ENCODE measurements at places on chromosomes 1 and 21.
A peak's percentile ranks its signal among the peaks of the same experiment; 100 is the strongest.

GRCh38 chr1:36419569-36419968 lies 21.9 kb upstream of the LSM10 start:
- DNase-seq = no peak

DNA sequence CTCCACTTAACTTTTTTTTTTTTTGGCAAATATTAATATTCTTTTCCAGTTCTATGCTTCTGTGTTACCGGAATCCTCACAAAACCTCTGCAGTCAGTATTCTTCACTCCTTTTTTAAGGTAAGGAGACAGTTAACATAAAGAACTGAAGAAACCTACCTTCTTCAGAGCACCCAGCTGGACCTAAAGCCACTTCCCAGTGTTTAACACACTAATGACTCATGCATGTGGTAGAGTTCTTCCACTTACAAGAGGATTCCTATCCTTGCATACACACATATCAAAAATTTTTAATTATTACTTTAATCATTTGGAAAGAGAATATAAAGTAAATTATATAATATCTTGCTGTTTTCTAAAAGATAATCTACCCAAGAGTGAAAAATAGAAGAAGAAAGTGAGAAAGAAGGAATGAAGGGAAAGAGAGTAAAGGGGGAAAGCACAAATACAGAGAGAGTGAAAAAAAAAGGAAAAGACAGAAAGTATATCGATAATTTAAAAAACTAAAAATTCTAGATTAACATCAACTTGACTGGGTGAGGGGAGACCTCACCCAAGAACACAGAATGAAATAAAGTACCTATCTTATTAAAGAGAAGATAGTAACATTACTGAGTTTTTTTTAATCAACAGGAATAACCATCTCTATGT lies 54.9 kb downstream of the ENAH start:
- DNase-seq = no peak

DNA sequence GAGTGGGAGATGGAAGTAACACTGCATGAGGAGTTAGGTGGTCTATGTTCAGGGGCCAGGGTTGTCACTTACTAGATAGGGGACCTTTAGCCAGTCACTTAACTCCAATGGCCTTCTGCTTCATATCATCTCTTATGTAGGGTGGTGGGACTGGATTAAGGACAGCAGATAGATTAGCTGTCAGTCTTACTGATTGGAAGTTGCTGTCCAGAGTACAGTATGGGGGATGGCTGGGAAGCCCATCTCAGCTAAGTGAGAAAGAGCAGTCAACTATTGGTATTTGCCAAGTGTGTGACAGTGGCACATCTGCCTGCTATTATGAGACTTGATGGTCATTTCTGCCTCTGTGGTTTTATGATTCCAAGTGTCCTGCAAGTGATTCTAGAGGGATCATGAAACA lies 130.9 kb downstream of the FGGY start:
- no peak for DNase-seq

- no peak for DNase-seq
Measured at GRCh38 chr1:201482755-201483154, 13.8 kb upstream of the PHLDA3 start.

DNA sequence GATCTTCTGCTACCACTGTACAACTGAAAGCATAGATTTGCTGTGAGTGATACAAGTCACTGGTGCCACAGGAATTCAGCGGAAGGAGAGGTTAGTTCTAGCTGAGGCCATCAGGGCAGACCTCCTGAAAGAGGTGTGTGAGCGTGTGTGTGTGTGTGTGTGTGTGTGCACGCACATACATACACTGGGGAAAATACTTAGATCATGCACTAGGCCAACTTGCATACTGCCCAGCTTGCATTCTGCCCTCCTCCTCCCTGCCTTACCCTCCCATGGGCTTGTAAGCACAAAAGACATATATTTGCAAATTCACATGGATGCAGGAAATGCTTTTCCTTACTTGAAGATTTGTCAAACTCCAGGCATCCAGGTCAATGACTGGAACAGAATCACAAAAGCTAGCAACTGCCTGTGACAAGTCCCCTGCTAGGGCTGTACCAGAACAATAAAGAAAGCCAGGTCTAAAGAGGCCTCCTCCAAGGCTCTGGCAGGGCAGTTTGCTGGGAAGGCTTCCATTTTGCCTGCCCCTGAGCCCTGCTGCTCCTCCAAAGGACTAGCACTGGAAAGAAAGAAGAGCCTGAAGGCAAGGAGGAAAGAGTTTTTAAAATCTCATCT lies 23.2 kb downstream of the PLEKHA6 start:
- no peak for DNase-seq

- no peak for DNase-seq
Measured at GRCh38 chr1:25821630-25822091, 1.9 kb downstream of the MTFR1L start.

GRCh38 chr1:17093822-17094393 lies 25.3 kb downstream of the PADI2 start:
- no peak for DNase-seq

DNA sequence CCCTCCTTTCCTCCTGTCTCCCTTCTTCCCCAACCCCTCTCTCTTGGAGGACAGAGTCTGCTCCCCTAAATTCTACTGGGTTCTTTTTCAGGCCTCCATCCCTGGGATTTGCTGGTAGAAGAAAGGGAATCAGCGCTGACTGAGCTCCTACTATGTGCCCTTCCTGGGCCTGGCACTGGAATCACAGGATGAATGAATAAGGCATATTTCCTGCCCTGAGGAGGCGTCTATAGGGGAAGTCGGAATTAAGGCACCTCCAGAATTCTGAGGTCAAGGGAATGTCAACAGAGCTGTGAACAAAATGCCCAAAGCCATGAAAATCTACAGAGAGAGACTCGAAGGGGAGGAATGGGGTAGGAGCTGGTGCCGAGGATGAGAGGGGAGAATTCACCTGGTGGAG lies 17.4 kb upstream of the BTG2 start:
- DNase-seq = no peak

GRCh38 chr1:239816081-239816782 lies 275.5 kb upstream of the FMN2 start:
- no peak for DNase-seq

DNA sequence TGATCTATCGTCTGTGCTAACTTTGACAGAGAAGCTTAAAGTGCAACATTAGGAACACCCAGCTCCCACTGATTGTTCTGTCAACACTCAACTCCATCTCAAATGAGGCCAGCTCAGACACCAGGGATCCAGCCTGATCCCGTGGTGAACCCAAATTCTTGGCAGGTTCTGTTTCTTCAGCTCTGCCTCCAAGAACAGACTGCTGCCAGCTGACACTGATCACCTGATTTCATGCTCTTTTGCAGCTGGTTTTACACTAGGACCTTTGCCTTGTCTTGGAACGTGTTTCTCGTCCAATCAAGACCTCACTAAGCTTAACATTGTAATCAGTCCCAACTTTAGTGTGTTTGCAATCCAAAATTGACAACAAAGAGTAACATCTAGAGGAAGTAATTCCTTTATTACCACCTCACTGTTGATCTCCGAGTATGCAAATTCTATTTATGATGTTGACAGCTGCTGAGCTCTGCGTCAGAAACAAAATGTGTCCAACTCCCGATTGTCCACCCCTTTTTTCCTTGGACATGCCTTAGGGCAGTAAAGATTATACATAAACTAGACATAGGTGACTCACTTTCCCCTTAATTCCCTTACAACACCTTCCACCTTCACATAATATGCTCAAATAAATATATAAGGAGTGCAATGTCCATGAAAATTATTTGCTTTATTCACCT lies 1.6 kb upstream of the HYI start:
- DNase-seq = no peak

DNA sequence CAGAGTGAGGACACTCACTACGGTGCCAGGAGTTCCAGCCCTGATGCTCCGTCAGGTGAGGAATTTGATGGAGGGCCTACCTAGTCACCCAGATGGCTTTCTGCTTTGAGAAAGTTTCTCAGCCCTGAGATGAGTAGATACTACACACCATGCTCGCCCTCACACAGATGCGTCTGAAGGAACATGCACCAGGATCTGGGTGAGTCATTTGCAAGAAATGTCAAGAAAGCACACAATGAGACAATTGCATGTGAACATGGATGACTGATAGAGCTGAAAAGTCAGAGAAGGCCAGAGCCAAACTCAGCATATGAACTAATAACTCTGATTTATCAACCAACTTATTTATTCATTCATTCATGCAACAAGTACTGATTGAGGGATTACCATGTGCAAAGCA lies 483.9 kb downstream of the OMA1 start:
- DNase-seq = no peak

GRCh38 chr1:173646656-173647055 lies 11.5 kb downstream of the TEX50 start:
- no peak for DNase-seq

- DNase-seq = no peak
Measured at GRCh38 chr1:68959461-68960030, 462.7 kb upstream of the DEPDC1 start.

DNA sequence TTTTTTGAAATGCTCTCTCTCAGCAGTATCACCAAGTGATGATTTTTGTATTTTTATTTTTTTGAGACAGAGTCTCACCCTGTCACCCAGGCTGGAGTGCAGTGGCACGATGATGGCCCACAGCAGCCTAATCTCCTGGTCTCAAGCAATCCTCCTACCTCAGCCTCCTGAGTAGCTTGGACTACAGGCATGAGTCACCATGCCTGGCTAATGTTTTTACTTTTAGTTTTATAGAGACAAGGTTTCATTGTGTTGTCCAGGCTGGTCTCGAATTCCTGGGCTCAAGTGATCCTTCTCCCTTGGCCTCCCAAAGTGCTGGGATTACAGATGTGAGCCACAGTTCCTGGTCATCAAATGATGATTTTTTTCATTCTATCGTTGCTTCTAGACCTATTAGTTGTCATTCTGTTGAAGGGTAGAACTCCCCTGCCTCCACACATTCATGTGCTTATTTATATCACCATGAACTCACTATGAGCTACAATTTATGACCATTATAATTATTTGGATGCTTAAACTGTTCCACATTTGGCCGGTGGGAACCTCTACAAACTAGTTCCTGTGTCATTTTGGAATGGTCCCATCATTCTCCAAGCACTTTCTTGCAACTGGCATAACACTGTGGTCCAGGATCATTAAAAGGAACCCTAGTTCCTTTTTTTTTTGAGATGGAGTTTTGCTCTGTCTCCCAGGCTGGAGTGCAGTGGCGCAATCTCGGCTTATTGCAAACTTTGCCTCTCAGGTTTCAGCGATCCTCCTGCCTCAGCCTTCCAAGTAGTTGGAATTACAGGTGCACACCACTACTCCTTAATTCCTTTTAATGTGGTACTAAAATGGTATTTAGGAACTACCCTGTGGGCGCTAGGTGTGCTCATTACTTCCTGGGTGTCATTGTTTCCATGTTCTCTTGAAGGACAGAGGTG lies 20.2 kb upstream of the TOR3A start:
- no peak for DNase-seq

- no peak for DNase-seq
Measured at GRCh38 chr1:42179275-42179674, 14.7 kb upstream of the GUCA2A start.

- DNase-seq = no peak
Measured at GRCh38 chr1:11284784-11285183, 11.8 kb downstream of the UBIAD1 start.

DNA sequence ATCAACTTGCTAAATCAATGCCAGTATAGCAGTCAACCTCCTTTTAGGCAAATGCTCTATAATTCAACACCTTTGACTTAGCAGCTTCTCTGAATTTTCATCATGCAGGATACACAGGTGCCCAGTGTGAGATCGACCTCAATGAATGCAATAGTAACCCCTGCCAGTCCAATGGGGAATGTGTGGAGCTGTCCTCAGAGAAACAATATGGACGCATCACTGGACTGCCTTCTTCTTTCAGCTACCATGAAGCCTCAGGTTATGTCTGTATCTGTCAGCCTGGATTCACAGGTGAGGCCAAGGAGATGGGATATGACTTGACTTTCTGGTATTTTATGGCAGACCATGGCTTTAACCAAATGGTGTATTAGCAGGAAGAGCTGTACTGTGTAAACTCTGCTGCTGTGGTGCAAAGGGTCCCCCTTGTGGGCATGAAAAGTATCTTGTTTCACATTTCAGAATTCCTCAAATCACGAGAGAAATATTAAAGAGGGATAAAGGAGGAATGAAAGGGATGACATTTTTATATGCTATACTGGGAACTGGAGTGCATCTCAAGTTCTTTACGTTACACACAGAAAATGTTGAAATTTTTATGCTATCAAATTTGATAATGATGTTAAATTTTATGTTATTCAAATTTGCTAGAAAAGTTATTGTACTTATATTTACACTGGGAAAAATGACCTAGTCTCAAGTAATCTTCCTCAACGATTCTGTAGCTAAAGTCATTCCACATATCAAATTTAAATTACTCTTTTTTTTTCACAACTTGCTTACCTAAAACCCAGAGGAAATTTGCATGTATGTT lies 88.9 kb downstream of the CRB1 start:
- peak; percentile 63 for DNase-seq

GRCh38 chr21:37734846-37735245 lies 181.4 kb downstream of the KCNJ6 start:
- no peak for DNase-seq

GRCh38 chr1:200958597-200958996 lies 63.9 kb downstream of the INAVA start:
- DNase-seq = no peak

Measured in HAP-1 (cell line).